ENCODE measurements at places on chromosomes 3 and 15. TPM values are rescaled to one million over a fixed set of nuclear protein-coding genes. Genes with fewer than 3 reads are reported as not detected.

DNA sequence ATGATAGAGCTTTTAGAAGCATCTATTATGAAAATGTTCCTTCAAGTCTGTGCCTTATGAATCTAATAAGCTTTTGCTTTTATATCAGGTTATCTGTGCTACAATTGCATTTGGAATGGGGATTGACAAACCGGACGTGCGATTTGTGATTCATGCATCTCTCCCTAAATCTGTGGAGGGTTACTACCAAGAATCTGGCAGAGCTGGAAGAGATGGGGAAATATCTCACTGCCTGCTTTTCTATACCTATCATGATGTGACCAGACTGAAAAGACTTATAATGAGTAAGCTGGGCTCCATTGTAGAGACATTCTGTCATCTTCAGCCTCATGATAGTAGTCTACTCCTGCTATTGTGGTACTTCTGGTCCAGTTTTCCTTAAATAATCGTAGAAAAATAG, 73.4 kb downstream of the BLM start:
- DNase-seq: no peak

- no peak for DNase-seq
These were observed 91.2 kb downstream of the SENP2 start for GRCh38 chr3:185677146-185677829.

- DNase-seq: no peak
These were observed 61.7 kb downstream of the TAMM41 start for GRCh38 chr3:11784971-11785377.

GRCh38 chr15:82158811-82159210, 103.7 kb downstream of the EFL1 start:
- no peak for DNase-seq

- no peak for DNase-seq
These were observed 156.7 kb upstream of the SMAD3 start for GRCh38 chr15:66908744-66909095.

- no peak for DNase-seq
These were observed 42.2 kb downstream of the KLF15 start for GRCh38 chr3:126314790-126315658.

- DNase-seq: no peak
These were observed 53.7 kb downstream of the NMD3 start for GRCh38 chr3:161274691-161275298.

DNA sequence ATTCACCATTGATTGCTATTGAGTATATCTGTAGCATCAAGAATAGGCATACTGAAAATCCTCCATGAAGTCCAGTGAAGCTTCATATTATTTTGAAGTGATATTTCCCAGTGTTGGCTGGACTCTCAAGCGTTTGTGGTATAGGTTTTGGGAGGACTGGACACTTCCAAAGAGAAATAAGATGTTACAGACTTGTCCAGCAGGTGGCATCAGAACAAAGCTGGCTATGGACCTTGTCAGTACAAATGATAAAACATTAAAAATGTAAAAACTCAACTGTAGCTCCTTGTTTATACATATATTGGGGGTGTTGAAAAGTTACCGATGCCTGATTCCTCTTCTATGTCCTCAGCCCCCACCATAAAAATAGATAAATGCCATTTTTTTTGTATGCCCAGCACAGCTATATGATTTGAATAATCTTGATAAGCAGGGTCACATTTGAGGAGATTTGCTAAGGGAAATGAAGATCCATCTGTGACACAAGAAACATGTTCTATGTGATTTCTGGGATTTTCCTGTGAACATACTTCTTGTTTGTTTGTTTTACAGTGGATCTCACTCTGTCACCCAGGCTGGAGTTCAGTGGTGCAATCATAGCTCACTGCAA, 54.5 kb upstream of the GOLGA6B start:
- no peak for DNase-seq

The CCDC39 gene
- not detected for total RNA-seq

The KBTBD13 gene
- not detected for total RNA-seq

The HIGD2B gene
- total RNA-seq: not detected

The PCSK6 gene
- 13.8 TPM for total RNA-seq

The CXCR6 gene
- total RNA-seq: 1.7 TPM

The A4GNT gene
- total RNA-seq: not detected

The UCN2 gene
- 2.6 TPM for total RNA-seq

The TGM4 gene
- not detected for total RNA-seq

The ROPN1 gene
- not detected for total RNA-seq

The PLAAT1 gene
- 10.2 TPM for total RNA-seq

The GP9 gene
- total RNA-seq: not detected

Measured in esophagus squamous epithelium (tissue), 5 donors.